ENCODE measurements at places on chromosomes 16 and 17. TPM values are rescaled to one million over a fixed set of nuclear protein-coding genes. Genes with fewer than 3 reads are reported as not detected.

DNA sequence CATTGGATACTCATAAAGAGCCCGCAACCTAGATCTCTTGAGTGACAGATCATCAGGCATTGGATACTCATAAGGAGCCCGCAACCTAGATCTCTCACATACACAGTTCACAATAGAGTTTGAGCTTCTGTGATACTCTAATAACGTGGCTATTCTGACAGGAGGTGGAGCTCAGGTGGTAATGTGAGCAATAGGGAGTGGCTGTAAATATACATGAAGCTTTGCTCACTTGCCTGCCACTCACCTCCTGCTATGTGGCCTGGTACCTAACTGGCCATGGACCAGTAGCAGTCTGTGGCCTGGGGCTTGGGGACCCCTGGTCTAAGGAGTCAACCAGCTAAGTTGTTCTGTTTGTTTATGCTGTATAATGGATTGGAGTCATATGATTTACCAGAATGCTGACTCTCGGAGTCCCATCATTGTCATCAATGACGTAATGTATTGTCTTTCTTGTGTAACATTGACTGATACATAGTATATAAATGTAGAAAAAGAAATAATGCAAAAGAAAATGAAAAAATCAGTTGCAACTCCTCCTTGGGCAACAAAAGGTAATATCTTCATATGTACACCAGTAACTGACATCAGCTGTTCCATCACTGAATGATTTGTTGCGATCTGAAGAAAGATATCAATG lies 17.5 kb downstream of the ABCA9 start:
- DNase-seq: no peak

DNA sequence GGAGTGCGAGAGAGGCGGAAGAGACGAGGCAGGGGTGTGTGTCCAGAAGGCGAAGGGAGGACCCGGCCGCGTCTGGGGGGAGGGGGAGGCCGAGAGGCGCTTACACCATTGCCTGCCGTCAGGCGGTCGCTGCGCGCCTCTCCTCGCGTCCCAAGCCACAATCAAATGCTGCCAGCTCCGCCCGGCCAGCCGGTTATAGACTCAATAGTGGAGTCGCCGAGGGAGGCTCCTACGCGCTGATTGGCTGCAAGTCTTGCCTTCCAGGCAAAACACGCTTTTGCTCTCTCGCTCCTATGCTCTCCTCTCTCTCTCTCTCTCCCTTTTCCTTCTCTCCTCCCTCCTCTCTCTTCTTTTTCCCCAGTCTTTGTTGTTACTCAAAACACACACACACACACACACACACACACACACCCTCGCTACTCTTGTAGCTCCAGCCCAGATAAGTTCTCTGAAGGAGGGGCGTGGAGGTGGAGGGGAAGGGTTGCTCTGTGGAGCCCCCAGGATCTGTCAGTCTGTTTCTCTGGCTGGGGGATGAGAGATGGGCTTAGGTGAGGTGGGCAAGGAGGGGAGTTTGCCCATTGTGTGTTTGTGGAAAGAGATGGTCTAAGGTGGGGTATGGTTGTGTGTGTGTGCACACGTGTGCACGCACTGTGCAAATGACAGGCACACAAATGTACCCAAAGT lies at the start of gene DLX3:
Gene DLX3, minus strand, starts transcription at position 170 of the 684 bp plus-strand sequence. CDS start 226 bp downstream, outside the sequence.
- DNase-seq: peak; percentile 29

DNA sequence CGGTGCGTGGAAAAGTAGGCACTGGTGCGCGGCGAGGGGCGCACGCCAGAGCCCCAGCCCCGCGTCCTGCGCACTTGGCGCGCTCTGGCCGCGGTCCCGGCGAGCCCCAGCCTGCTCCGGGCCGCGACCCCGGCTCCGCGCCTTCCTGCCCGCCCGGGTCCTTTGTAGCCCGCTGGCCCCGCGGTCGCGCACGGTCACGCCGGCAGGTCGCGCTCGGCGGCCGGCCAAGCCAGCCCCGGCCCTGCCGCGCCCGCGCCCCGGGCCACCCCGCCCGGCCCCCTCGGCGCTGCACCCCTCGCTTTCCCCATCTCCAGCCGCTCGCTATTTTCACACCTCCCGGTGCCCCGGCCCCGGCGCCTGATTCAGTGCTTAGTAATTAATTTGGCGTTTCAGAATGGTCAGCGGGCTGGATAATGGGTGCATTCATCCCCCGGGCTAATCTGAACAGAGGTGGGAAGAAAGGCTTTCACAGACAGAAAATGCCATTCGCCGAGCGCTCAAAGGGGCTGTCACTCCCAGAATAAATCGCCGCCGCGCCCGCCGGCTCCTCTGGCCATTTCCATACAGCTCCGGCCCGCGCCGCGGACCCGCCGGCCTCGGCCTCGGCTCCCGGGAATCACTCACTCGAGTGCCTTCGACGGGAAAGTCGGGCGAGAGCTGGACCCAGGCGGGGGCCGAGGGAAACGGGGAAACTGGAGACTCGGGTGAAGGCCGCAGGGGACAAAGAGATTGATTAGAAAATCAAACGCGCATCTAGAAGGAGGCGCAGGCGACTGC lies 17.8 kb upstream of the NTN1 start:
- DNase-seq: no peak

DNA sequence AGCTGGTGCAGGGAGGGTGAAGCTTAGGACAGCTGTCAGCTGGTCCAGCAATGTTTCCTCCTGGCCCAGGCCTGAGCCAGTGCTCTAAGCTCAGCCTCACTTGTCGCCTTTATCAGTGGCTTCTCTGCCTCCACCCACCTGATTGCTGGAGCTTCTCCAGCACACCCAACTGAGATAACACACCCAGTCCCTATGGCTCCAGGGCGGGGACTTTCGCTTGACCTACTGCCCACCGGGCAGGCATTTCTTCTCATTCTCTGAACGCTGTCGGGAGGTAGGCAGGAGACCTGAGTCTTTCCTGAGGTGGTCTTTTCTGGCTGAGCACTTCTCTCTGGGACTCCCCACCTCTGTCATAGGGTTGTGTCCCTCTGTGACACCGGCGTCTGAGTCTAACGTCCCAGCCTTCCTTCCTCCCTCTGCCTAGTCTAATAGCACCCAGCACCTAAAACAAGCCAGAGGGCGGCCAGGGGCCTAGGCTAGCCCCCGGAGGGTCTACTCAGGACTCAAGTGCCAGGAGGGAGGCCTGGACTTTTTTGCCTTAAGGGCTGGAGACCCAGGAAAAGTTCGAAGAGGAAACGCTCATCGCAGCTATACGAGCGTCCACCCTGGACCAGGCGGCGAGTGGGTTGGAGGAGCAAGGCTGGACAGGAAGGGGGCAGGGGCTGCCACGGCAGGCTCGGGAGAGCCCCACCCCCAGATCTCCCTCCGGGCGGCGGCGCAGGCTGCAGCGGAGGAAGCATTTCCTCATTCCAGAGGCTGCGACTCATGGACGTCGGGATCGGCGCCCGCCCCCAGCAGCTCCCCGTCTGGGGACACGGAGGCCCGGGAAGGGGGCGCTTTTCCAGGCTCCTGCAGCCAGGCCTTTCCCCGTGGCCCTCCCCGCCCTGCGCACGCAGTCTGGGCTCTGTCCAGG lies 756 bp downstream of the TAX1BP3 start:
- peak; percentile 42 for DNase-seq

DNA sequence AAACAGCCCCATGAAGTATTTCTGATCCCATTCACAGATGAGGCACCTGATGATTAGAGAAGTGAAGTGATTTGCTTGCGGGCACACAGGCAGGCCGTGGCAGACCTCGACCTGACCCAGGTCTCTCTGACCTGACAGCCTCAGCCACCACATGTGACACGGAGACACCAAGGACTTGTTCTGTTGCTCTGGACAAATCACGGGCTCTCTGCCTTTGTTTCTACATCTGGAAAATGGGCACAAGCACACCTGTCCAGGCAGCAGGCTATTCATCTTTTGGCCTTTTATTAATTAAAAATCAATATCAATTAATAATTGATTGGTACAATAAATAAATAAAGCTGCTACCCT lies 3.4 kb downstream of the MAP3K14 start:
- DNase-seq: no peak

DNA sequence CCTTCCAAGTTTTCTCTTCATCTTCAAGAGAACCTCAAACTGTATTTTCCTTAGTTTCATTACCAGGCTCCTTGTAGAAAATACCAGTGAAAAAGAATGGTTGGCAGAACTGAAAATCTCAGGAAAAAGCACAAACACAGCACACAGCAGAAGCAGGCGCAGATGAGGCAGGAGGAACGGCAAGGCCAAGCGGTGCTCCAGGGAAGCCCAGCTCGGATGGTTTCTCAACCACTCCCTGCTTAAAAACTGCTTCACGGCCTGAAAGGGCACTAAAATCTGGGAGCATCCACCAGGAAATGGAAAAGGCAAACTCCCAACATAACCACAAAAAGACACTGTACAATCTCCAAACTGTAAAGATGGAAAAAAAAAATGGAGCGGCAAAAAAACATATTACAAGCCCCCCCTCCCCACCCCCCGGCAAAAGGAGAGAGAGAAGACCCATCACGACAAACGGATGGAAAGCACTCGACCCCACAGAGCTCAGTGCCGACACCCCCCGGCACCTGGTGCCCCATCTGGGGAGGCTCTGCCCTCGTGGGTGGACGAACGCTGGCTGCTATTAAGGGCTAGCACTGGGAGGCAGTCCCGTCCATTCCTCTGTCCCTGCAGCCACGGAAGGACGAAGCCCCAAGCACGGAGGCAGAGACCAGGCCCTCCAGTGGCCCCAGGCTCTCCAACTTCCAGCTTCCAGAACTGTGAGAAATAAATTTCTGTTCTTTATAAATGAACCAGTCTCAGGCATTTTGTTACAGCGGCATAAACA lies 127.5 kb downstream of the ZNF778 start:
- DNase-seq: no peak

INCA1 gene
- total RNA-seq: 2.0 TPM

DNA sequence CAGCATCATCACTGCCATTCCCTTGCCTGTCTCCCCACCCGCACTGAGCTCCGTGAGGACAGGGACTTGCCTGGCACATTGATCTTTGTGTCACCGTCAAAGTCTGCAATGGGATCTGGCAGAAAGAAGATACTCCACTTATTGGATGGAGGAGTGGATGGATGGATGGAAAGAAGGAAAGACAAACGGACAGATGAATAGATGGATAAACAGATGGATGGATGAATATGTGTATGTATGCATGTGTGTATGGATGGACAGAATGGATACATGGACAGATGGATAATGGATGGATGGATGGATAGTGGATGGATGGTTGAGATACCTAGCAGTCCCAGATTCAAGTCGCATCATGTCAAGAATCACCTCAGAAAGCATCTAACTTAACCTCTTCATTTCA lies 99.9 kb downstream of the SDK2 start:
- DNase-seq: no peak

CA5A gene
- not detected for total RNA-seq

- peak; percentile 49 for DNase-seq
Measured at GRCh38 chr16:57092786-57093411, 516 bp downstream of the CPNE2 start.

GPS2 gene
- total RNA-seq: 19.2 TPM

DNA sequence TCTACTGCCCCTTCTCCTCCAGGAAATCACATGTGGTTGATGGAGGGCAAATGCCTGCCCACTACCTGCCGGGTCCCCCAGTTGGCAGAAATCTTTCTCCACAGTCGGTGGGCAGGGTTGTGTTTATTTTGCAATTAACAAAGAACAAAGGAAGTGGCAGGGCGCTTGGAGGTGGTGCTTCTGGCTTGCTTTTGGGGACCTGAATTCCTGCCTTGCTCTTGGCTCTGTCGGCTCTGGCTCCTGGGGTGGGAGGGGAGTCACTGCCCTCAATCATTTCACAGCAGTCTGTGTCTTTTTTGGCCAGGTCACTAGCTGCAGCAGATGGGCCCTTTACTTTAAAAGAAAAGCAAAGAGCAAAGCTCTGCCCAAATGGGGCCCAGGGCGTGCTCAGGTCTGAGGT lies 69.2 kb downstream of the C16orf78 start:
- DNase-seq: no peak

MMP2 gene
- total RNA-seq: 110 TPM

DNA sequence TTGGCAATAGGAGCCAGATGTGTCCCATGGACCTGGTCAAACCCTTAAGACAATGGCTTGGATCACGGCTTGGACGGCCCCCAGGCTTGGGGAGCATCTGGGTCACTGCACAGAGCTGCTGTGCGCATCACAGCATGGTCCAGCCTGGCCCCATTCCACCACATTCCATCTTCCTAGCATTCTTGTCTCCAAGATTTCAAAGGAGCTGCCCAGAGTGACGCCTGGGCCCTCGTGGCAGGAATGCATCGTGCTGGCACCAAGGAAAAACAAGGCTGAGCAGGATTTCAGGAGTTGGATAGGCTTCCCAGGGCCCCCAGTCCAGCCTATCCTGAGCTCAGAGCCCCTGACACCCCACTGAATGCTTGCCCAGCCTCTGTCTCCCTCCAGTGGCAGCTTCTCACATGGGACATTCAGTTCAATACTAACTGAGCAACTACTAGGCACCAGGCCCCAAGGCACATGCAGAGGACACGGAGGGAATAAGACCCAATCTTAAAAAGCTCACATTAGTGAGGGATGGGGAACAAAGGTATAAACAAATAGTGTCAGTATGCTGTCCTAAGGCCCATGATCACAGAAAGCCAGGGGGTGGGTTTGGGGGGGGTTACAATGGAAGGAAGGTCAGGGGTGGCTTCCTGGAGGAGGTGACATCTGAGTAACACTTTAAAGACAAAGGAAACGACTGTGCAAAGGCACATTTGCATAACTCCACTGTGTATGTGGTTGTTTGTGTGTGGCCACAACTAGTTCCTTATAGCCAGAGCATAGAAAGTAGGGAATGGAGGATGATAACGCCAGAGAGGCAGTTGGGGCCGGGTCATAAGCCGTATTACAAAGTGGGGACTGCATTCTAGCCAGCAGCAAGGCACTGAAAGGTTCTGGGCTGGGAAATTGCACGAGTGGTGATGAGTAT lies 34.1 kb downstream of the TK2 start:
- no peak for DNase-seq

- DNase-seq: no peak
Measured at GRCh38 chr17:6532441-6532885, 23.9 kb downstream of the PITPNM3 start.

GRCh38 chr16:11681976-11682654 lies 13.9 kb downstream of the SNN start:
- DNase-seq: no peak

GRCh38 chr17:31074772-31075555 lies 19.8 kb upstream of the NF1 start:
- no peak for DNase-seq

GRCh38 chr16:24775455-24775854 lies 46.0 kb downstream of the TNRC6A start:
- DNase-seq: no peak

NOTUM gene
- 0.89 TPM for total RNA-seq

PMP22 gene
- 158 TPM for total RNA-seq

CHST6 gene
- total RNA-seq: 5.4 TPM

DNA sequence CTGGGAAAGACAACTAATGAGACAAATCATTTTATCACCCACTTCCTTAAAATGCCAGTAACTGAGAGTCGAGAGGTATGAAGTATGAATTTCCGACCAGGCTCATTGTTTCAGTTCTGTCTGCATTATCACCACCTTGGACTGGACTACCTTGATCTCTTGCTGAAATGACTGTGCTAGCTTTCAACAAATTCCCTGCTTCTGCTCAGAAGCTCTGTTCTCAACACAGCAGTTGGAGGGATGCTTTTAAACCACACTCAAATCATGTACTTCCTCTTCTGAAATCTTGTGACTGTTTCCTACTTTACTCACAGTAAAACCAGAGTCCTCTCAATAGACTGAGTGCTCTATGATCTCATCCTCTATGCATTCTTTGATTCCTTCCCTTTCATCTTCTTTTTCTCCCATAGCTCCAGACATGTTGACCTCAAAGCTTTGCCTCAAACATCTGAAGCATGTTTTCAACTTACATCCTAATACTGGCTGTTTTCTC lies 195.8 kb downstream of the KCNJ2 start:
- no peak for DNase-seq
